ENCODE measurements at places on chromosomes 16 and 17. TPM values are rescaled to one million over a fixed set of nuclear protein-coding genes. Genes with fewer than 3 reads are reported as not detected.

Gene CRYM
- total RNA-seq = not detected

Gene SCGB1C2
- total RNA-seq = not detected

Gene SSTR5
- total RNA-seq = not detected

Gene CCDC137
- total RNA-seq = 11.8 TPM

Gene NAGS
- 10.8 TPM for total RNA-seq

Gene FBXL16
- 0.53 TPM for total RNA-seq

Gene C16orf87
- total RNA-seq = 4.6 TPM

Gene ENPP7
- not detected for total RNA-seq

Gene CCNF
- 25.2 TPM for total RNA-seq

Gene RAP1GAP2
- 2.7 TPM for total RNA-seq

Gene KRT20
- total RNA-seq = not detected

Measured in myometrial cell (primary cell).